ENCODE measurements at places on chromosomes 3 and 15.

DNA sequence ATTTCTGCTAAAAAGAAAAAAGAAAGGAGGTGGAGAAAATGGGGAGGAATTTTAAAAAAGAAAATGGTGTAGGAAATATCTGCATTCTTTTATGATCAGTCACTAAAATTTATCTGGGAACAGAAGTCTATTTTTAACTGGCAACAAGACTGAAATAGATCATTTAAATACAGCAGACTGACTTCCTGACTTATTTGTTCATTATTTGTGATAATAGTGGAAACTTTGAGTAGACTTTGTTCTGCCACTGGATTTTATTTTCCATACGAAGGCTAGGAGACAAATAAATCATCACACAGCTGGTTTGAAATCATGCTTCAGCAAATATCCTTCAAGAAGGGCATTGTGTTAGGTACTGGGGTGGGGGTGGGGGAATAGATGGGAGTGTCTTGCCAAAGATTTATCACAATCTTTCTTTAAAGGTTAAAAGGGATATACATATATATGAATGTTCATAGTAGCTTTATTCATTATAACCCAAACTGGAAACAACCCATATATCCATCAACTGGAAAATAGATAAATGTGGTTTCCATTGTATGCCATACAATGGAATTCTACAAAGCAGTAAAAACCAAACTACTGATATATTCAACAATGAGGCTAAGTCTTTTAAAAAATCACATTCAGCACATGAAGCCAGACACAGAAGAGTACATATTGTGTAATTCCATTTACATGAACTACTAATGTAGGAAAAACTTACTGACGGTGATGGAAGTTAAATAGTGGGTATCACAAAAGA, 4.7 kb upstream of the CLASP2 start:
- no peak for DNase-seq

DNA sequence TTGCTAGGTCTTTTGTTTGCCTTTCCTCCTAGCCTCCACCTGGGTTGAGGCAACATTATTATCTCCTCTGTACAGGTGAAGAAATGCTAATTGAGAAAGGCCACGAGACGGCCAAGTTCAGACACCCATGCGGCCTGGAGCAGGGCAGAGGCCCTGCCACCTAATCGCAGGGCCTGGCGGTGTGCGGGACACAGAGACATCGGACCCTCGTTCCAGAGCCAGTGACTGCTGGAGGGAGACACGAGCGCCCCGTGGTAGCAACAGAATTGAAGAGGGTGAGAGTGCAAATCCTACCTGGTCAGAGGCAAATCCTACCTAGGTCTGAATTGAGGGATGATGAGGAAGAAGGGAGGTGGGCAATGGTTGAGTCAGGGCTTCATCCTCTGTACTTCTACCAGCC, 113.8 kb upstream of the MEF2A start:
- DNase-seq = no peak

DNA sequence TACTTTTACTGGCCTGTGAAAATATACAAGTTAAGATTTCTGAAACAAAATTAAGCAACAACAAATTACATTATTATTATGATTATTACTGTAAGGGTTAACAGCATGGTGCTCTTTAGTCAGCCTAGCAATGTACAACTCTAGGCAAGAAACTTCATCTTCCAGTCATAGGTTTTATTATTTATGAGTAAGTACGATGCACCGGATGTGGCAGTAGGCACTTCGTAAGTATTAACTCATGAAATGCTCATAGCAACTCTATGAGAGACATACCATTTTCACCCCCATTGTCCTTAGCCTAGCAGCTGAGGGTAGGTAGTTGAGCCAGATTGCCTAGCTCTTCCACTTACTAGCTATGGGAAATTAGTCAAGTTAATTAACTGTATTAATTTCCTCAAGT, 68.0 kb upstream of the PTPRG start:
- DNase-seq = no peak

DNA sequence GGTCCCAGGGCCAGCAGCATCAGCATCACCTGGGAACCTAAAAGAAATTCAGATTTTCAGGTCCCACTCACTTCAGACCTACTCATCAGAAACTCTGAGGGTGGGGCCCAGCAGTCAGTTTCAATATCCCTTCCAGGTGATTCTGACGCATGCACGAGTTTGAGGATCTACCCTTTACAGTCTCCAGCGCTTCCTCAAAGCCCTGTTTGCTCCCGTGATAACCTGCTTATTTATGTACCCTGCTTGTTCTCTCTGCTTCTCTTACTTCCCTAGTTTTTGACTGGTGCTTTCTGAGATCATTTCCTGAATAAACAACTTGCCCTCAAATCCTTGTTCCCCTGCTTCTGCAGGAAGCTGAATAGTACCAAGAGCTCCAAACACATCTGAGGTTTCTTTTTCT, 245.3 kb downstream of the ZNF621 start:
- no peak for DNase-seq

DNA sequence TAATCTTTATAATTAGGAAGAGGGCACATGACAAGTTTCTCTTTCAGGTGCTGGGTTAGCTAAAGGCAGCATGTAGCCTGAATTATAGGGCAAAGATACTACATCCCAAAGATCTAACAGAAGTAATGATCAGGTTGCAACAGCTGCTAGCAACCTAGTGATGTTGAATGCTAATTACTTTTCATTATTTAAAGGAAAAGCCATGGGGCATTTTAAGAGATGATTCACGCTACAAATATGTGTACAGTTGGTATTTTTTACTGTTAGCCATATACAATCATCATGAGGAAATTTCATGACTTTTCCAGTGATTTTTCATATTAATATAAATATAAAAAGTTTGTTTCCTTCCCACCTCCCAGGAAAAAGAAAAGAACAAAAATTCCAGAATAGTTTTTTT, 43.0 kb downstream of the NEK10 start:
- DNase-seq = no peak

- DNase-seq = no peak
Observed at GRCh38 chr3:133448478-133449122, 48.7 kb downstream of the BFSP2 start.

GRCh38 chr15:31502541-31503229, 176.1 kb downstream of the KLF13 start:
- DNase-seq = no peak

DNA sequence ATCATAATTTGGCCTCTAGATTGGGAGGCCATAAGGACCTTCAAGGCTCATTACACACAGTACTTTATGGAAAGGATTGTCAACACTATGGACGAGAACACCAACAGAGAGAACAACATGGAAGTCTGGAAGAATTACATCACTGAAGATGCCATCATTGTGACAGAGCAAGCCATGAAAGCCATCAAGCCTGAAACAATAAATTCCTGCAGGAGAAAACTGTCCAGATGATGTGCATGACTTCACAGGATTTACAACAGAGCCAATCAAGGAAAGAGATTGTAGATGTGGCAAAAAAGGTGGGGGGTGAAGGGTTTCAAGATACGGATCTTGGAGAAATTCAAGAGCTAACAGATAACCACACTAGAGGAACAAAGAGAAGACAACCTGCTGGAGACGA, 15.9 kb downstream of the IL17RB start:
- no peak for DNase-seq

- no peak for DNase-seq
Observed at GRCh38 chr3:124802702-124803101, 72.5 kb downstream of the UMPS start.

- DNase-seq = no peak
Observed at GRCh38 chr15:90684281-90684680, 32.9 kb upstream of the BLM start.

- DNase-seq = no peak
Observed at GRCh38 chr3:35215525-35216500, 423.5 kb upstream of the ARPP21 start.

DNA sequence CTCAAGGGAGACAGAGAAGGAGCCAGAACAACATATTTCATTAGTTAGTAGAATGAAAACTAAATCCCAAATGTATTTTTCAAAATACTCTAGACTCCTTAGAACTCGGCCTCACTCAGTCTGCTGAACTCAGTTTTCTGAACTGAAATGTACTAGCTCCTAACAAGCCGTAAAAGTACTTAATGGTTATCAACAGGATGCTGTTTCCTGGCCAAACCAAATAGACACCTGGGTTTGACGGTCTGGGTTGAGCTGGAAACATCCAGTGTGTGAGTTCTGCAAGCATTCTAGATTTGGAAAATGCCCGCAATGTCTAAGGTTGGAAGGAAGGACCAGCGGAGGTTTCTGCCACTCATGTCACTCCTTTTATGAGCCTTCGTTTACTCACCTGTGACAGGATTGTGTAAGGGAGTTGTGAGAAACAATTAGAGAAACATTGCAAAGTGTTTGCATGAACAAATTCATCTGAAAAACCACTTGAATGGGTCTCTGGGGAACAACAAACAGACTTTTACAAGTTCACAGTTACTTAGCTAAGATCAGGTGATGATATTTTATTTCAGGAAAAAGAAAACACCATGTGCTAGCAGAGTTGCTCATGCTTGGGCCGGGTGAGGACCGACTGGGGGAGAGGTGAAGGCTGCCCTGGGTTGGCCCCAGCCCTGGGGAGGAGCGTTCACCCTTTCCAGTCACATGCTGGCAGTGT, 151.0 kb downstream of the ALDH1A2 start:
- no peak for DNase-seq

GRCh38 chr15:66982250-66982649, 83.2 kb upstream of the SMAD3 start:
- DNase-seq = no peak

GRCh38 chr15:78050826-78051225, 26.7 kb downstream of the TBC1D2B start:
- DNase-seq = no peak

GRCh38 chr15:67307889-67308597, 53.5 kb downstream of the IQCH start:
- DNase-seq = no peak

GRCh38 chr3:184349563-184350470, 11.6 kb downstream of the CLCN2 start:
- no peak for DNase-seq

- DNase-seq = no peak
Observed at GRCh38 chr3:155026999-155027591, 53.0 kb upstream of the MME start.

DNA sequence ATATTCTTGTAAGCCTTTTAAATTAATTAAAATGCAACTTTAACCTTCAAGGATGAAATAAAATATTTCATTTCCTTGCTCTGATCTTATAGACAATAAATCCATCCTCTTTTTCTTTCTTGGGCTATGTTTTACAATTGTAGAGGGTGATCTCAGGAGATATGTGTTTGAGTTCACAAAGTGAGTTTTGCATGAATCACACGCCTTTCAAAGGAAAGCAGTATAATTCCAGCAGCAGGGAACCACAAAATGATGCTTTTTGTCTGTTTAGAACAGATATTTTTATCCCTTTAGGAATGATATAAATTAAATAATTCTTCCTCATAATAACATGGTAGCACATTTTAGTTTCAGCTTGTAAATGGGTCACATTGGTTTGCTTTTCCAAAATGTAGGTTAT, 191.2 kb downstream of the SEMA6D start:
- DNase-seq = no peak

GRCh38 chr15:93848490-93848889, 382.9 kb upstream of the MCTP2 start:
- DNase-seq = no peak

DNA sequence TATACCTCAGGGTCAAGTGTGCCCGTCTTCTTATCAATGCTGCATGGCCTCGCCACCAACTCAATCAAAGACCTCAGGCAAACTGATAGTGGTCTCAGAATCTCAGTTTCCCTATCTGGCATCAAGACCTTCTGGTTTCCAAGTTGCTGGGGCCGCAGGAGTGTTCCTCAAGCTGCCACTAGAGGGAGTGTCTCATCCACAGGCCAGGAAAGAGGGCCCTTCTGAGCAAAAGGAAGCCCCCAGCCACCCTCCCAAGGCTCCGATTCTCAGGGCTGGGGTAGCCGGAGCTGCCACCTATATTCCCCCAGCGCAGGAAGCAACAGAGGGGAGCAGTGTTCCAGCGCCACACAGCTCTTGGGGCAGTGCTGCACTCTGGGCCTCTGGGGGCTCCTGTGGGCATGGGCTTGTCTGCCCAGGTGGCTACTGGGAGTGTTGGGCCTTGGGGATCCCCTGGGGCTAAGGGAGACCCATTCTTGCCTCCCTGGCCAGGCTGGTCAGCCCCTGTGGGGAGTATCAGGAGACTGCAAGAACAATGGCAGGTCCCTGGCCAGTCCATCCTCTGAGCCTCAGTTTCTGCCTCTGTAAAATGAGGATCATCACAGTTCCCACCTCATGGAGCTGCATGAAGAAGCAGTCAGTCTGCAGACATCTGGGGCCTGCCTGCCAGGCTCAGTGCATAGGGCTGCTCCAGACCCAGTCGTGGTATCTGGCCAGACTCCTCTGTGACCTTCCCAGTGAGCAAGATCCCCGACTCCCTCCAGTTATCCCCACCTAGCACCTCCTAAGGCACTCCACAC, 23.4 kb upstream of the SEC13 start:
- DNase-seq = no peak

- DNase-seq = no peak
Observed at GRCh38 chr3:159914426-159914825, 74.2 kb upstream of the IL12A start.

DNA sequence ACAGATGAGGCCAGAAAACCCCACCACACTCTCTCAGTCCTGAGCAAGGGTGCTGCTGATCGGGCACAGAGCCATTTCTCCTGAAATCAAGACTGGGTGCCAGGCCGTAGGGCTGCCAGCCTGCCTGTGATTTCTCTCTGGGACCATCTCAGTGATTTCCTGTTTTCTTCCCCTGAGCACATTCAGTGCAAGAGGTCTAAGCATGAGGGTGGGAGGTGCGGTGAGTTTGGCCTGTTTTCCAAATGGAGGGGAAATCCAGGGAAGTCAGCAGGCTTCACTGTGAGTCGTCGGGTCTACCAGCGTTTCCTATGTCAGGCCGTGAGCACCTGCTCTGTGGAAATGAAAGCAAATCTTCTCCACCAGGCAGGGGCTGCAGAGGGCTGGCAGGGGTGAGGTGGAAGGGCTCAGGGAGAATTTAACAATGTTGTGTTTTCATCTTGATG, 82.3 kb downstream of the ST6GAL1 start:
- DNase-seq = no peak

GRCh38 chr15:92796161-92796611, 103.9 kb upstream of the CHD2 start:
- DNase-seq = no peak

- no peak for DNase-seq
Observed at GRCh38 chr15:43531018-43531670, 13.7 kb downstream of the MAP1A start.

DNA sequence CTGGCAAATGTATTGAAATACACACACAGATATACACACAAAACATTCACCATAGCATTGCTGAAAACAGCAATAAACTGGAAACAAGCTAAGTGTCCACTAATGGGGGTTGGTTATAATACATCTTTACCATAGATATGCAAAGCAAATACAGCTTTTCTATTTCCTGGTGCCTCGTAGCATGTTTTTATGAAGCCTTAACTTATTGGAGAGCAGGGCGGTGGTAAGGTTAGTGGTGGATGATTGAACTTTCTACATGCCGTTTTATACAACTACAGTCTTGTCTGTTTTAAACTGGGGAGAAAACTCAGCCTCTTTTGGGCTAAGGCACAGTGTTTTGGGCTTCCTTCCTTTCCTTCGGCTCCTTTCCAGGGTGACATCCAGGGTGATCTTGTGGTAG, 104.5 kb downstream of the NR2F2 start:
- no peak for DNase-seq

GRCh38 chr3:144375088-144375487, 403.5 kb downstream of the DIPK2A start:
- no peak for DNase-seq

All from T-helper 22 cell (primary cell).